Kidney epithelial cell (primary cell): ENCODE measurements at places on chromosomes 1 and 21.

DNA sequence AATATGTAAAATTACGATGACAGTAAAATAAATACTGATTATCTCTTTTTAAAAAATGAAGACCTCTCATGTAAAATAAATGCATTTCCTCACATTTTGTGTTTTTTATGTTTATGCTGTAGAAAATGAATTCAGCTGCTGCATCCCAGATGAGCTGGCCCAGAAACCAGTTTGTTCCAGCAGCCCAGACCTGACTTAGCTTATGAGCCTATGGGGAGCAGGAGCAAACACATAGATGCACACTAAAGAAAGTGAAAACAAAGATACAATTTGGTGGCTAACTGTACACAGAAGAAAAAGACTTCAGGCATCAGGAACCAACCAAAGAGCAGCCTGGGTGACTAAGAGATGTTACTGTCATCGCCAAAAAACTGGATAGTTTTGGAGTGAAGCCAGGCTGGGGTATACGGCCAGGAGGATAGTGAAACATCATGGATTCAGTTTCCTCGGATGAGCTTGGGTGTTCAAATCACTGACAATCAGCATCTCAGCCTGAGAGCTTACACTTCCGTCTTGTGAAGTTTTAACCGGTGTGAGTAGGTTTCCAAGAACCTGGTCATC lies 113.9 kb upstream of the BACE2 start:
- no peak for DNase-seq

GRCh38 chr1:152699746-152700145 lies 1.6 kb downstream of the LCE2A start:
- no peak for DNase-seq

DNA sequence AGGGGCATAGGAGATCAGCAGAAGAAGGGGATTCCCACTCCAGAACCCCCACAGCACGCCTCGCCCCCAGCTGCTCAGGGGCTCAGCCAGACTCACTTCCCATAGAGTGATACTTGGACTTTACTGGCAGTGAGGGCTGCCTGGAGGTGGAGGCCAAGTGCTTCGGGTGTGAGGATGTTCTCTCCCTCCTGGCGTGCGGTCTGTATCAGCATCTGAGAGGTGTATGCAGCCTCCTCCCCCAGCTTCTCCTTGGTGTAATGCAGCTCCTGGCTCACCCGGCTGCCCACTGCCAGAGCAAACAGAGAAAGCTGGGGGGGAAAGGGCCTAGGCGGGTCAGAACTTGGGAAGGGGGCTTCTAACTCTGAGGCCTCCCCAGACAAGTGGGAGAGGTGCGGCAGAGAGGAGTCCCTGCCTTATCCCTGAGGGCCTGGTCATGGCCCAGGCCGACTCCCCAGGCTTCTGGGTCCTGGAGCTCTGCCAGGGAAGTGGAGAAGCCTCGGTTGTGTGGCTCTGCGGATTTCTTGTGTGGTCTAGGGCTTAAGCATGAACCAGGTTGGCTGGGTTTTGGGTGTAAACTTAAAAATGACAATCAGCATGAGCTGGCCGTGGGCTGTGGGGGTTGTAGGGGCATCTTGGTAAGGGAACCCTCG lies 10.9 kb downstream of the PTCH2 start:
- no peak for DNase-seq

DNA sequence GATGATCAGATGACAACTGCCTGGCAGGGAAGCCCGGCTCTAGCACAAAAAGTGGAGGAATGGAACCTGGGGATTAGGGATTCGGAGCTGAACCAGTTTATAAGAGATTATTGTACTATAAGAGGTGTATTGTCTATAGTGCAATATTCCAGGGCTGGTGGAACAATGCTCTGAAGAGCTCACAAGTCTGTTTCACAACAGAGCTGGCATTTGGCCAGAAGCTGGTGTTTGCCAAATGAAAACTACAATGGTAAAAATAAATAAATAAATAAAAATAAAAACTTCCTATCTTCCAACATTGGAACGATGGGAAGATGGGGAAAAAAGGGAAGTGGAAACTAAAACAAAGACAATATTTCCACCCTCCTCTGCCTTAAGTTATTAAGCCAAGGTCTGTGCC lies 73.5 kb downstream of the CHODL start:
- no peak for DNase-seq

DNA sequence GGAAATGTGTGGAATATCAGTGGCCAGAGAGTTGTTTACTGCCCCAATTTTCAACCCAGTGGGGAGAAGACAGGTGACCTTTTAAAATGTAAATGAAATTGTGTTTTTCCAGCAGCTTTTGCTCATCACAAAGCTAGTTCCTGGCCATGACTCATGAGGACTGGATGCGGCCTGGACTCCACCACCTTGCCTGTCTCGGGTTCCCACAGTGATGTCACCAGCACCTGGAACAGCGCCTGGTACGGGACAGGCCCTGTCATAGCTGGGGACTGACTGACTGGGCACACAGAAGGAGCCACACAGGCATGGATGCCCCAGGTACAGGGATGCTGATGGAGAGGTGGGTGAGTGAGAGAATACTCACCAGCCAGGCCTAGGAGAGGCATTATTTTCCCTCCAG lies 277.1 kb downstream of the AJAP1 start:
- peak; percentile 32 for DNase-seq

- no peak for DNase-seq
Observed at GRCh38 chr21:25175938-25176337, 431.3 kb downstream of the MRPL39 start.

DNA sequence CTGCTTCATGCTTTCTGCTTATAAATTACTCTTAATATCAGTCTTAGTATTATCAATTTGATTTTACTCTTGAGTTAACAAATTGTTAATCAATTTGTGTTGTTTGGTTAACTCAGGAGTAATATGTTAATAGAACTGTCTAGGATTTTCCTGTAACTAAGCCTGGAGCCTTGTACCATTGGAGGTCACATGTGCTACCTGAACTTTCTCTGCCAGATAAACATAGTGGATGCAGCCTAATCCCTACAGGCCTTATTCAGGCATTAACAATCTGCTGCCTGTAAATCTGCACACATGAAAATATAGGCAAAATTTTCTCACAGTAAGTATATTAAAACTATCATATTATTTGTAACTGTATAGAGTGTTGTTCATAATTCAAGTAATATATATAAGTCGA lies 47.1 kb upstream of the TMPRSS2 start:
- DNase-seq = no peak

GRCh38 chr1:22171951-22172715 lies 29.2 kb upstream of the WNT4 start:
- no peak for DNase-seq

DNA sequence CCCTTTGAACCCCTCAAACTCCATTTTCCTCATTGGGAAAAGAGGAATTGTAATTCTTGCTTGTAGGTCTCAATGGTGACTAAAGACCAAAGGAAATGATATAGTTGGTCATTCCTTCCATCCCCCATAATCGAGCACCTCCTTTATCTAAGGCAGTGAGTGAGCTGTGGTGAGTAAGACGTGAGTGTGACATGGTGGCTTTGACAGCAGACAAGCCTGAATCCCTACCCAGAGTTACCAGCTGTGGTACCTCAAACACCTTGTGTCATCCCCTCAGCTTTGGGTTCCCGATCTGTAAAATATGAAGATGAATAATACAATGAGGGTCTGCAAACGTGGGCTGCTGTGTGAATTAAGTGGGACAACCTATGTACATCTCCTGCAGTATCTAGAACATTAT lies 8.4 kb downstream of the TRAF5 start:
- no peak for DNase-seq

DNA sequence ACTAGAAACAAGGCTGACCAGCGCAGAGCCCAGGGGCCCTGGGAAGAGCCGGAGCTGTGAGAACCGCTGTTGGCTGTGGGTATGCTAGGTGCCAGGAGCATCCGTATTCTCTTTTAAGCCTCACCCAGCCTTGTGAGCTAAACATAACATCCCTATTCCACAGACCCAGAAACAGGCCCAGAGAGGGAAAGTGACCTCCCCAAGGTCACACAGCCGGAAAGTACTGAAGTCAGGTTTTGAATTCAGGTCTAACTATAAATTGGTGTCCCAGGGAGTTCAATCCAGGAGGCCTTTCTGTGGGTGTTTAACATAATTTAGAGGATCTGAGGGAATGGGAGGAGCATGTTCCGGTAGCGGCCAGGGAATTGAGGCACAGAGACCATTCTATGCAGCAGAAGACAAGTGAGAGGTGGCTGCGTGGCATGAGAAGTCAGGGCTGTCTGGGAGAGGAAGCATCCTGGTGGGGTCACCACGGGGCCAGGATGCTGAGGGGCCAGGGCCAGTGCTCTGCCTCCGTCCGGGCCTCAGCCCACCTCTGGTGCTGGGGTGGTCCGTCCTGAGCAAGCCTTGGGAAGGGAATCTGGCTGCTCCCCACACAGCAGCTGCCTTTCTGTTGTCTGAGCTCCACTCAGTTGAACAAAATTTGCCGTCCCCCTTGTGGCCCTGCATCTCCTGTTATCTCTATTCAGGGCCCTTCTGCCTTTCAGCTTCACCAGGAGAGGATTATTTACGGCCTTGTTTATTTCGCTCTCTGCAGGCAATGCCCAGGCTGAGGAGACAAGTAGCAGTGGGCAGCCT lies 338.8 kb upstream of the VAMP3 start:
- no peak for DNase-seq

GRCh38 chr1:112267929-112268328 lies 128.1 kb upstream of the CTTNBP2NL start:
- DNase-seq = no peak

GRCh38 chr1:212045981-212046380 lies 10.4 kb downstream of the DTL start:
- no peak for DNase-seq

GRCh38 chr1:78501203-78501602 lies 10.4 kb downstream of the PTGFR start:
- DNase-seq = no peak

DNA sequence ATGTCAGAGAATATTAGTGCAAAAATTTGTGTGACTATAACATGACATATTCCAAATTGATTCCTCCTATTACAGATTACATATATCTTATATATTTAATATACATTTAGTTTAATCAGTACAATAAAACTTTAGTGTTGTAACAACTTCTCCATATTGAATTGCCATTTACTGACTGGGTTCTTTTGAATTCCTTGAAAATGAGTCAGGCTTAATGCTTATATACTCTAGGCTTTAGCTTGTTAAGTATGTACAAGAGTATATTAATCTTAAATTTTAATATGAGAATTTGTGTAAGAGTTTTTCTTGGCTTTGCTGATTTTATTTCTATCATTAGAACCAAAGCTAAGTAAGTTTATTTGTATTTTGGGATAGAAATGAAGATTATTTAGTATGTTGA lies 40.3 kb downstream of the XPR1 start:
- DNase-seq = no peak

- DNase-seq = no peak
Observed at GRCh38 chr1:154327466-154328317, 2.4 kb downstream of the ATP8B2 start.
